ENCODE measurements at places on chromosomes 12 and 14. TPM values are rescaled to one million over a fixed set of nuclear protein-coding genes. Genes with fewer than 3 reads are reported as not detected.

TAS2R8 gene
- 0.43 TPM for total RNA-seq

INHBC gene
- total RNA-seq = not detected

YY1 gene
- total RNA-seq = 53.1 TPM

GSC gene
- not detected for total RNA-seq

KCNA1 gene
- total RNA-seq = not detected

PPM1H gene
- total RNA-seq = 2.3 TPM

DNA sequence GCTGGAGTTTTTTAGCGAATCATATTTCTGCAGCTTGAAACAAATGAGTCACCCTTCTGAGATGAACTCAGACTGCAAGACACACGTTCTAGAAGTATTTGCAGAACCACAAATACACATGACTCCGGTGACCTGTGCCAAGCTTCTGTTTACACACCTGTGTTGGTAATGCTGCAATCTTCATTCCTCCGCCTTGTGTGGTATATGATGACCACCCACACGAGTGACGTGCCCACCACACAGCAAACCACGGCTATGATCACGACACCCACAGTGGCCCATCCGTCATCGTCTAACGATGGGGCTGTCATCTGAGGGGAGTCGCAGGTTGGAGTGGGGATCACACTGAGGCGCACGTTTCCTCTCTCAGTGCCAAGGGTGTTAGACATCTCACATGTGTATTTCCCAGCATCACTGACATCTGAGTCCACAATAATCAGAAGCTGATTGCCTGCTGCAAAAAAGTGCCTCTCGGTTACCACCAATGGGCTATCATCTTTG, 43.0 kb downstream of the LRIG3 start:
- peak; percentile 66 for DNase-seq

GRCh38 chr12:80165746-80166145, 66.4 kb downstream of the OTOGL start:
- DNase-seq = no peak

- no peak for DNase-seq
Measured at GRCh38 chr14:52325126-52325525, 11.0 kb downstream of the PTGER2 start.

DNA sequence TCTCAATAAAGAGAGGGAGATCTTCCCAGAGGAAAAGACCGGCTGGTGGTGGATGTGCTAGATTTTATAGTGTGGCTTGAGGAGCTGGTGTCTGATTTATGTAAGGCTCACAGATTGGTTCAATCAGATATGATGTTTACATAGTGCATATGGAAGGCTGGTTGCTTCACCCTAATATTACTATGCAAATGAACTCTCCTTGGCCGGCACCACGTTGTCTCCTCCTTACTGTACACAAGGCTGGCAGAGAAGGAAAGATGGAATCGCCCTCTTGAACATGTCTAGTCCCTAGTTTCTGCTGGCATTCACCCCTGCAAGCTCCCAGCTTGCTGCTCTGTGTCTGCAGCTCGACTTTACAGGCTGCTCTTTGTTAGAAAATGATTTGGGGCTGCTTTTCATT, 8.9 kb downstream of the FAM186A start:
- DNase-seq = peak; percentile 89

DNA sequence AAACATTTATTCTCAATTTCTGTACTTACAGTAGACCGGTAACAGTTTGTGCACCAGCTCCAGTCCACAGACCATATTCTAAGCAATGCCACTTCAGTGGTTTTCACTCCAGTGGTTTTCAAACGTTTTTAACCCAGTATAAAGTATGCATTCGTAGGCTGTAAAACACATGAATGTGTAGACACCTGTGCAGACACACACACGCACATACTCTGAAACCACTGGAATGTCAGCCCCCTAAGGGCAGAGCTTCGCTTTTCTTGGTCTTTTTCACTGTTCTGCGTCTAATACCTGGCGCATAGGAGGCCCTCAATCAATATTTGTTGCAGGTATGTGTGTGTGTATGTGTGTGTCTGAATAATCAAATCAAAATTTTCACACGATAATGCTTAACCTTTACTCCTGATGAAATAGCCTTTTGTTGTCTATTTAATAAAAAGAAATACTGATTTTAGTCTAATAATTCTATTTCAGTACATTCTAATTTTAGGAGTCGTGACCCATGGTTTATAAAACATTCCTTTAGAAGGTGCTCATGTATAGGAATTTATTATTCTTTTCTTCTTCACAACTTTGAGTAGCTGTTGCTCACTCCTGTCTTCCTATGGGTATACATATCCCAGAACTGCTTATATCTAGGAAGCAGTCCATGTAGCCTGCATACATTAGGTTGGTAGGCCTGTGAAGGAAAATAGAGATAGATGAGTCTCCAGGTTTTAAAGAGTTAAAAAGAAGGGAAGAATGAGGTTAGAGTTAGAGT, 73.6 kb upstream of the REP15 start:
- DNase-seq = no peak

DNA sequence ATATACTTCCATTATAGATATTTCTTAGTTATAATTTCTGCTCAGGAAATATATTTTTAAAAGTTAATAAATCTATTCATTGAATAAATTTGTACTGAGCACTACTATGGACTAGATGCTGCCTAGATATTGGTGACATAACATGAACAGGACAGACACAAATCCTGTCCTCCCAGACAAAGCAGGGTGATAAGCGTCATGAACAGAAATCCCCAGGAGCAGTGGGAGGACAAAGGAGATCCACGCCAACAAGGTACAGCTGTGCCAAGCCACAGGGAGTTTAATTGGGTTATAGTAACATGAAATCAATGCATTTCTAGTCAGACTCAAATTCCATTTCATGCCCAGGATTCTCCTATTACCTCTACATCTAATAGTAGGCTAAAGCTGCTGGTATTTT, 171.8 kb upstream of the CPNE8 start:
- no peak for DNase-seq

DNA sequence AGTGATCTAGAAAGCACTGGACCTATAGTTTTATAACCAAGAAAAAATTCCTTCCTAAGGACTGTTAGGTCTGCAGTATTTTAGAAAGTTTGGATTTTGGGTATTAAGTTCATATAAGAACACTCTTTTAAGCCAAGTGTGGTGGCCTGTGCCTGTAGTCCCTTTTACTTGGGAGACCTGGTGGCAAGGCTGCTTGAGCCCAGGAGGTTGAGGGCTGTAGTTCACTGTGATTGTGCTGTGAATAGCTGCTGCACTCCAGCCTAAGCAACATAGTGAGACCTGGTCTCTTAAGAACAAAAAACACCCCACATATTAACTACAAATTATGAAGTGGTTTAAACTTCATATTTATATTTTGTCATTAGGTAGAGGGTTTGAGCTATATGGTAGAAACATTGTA, 9.7 kb downstream of the DNM1L start:
- no peak for DNase-seq

DNA sequence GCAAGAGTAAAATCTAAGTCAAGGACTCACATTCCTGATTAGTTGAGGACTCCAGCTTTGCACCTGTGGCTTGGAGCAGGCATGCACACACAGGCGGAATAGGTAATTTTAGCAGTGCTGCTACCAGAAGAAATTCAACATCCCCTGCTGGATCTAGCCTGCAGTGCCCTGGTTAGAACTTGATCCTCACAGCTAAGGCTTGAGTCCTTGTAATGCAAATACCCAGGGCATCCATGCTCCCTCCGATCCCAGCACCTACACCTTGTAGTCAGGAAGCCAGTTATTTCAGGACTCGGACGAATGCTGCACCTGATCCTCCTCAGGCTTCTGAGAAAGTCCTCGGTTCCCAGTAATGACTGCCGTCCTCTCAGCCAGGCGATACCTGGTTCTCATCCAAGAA, 309.0 kb upstream of the AMIGO2 start:
- DNase-seq = no peak

DNA sequence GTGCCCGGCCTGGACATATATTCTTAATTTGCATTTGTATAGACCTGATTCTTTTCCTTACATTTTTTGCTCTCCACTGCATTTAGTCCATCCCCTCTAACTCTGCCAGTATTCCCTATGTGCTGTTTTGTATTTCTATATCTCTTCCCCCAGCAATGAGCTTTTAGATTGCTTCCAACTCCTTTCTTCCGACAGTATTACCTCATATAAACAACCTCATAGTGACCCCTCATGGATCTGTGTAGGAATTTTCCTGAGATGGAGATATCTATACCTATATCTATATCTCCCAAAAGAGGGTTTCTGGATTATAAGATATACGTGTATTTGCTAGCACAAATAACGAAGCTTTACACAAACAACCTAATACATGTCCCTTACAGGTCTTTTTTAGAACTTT, 161.9 kb downstream of the CRADD start:
- no peak for DNase-seq

- DNase-seq = no peak
Measured at GRCh38 chr14:97106609-97107008, 309.4 kb downstream of the VRK1 start.

DNA sequence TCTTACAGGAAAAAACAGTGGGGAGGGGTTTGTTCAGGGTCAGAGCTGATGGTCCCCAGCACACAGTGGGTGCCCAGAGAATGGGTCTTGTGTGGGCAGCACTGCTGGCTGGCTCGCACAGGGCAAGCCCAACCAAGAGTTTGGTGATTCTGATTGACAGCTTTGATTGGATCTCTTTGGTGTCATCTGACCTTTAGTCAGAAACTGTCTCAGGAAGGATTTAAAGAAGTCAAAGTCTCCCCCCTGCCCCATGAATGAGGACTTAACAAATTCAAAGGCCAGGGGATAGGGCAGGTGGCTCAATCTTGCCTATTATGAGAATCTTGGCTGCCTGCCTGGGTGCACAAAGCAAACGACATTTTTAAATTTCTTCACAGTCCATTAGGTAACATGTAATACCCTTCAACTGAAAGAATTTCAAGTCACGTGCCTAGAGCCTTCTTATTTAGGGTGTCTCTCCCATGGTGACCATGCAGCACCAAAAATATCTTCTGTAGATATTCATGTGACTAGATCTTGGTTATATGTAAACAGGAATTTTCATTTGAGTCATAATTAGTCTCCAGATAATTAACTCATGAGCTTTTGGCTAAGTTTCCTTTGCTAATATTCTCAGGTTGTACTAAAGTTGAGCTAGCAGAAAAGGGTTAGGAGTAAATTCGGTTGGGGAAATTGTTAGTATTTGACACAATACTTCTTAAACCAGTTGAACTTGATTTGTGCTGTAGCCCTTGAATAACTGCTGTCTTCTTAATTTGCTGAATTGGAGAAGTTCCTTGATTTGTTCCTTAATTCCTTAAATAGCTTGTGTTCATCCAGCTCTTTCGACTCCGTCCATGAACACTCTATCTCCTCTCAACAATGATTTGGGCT, 54.5 kb upstream of the HECTD1 start:
- peak; percentile 72 for DNase-seq

DNA sequence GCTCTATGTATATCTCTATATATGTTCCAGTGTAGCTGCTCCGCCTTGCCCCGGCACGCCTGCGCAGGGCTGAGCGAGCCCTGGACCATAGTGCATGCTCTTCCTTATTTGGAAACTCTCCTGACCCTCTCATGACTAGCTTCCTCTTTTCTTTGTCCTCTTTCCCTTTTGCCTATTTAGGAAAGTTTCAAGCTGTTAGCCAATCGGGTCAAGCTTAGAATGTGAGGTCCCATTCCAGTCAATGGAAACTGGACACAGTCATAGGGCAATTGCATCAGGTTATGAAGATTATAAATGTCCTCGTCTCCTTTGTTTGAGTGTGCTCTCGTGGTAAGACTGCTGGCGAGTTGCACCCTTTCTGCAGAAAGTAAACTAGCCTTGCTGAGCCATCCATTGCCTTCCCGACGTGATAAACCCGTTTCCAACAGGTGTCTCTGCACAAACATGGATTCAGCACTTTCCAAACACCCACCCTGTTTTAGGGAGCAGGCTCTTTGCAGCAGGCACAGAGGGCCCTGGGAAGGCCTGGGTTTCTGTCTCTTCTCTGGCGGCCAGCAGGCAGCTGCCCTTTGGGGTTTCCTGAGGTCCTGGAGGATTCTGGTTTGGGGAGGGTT, 30.9 kb downstream of the CCDC92 start:
- DNase-seq = no peak

GRCh38 chr12:14962153-14962539, 745 bp upstream of the ARHGDIB start:
- no peak for DNase-seq

GRCh38 chr12:57225680-57226210, 3.8 kb upstream of the SHMT2 start:
- no peak for DNase-seq

DNA sequence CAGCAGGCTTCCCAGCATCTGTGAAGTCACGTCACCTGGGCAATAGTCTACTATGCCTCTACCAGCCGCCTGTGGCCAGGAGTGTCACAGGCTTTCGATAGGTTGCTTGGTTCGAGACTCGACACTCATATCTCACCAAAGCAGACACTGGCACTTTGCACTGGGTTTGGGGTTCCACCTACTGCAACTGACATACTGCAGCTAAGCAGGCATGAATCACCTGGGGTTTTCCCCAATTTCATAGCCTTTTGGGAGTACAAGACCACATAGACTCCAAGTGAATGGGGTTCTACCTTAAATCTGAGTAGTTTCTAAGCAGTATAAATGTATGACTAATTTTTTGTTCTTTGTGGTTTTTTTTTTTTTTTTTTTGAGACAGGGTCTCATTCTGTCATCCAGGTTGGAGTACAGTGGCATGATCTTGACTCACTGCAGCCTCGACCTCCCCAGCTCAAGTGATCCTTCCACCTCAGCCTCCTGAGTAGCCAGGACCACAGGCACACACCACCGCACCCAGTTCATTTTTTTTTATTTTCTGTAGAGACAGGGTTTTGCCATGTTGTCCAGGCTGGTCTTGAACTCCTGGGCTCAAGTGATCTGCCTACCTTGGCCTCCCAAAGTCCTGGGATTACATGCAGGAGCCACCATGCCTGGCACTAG, 32.1 kb downstream of the DMAC2L start:
- DNase-seq = peak; percentile 18

DNA sequence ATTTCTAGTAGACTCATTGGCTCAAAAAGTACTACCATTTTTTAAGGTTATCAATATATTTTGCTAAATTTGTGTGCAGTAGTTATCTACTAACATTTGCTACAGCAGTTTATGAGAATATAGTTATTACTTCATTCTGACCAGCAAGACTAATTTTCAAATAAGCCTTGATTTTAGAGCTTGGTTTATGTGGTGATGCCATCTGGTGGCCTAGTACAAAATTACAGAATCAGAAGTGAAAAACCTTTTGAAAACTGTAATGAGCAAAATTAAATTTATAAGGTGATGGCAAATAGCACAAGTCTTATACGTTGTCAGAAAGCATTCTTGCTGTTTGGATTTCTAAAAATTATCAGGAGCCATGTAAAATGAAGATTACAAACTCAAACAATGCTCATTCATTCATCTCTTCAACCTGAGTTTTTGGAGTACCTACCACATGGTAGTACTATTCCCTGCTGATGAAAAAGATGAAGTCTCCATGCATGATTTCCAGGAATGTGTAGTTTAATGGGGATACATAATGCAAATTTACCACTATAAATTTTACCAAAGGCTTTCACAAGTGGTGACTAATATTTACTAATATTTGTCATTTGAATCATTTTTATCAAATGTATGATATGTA, 51.0 kb downstream of the MAGOHB start:
- DNase-seq = peak; percentile 64

DNA sequence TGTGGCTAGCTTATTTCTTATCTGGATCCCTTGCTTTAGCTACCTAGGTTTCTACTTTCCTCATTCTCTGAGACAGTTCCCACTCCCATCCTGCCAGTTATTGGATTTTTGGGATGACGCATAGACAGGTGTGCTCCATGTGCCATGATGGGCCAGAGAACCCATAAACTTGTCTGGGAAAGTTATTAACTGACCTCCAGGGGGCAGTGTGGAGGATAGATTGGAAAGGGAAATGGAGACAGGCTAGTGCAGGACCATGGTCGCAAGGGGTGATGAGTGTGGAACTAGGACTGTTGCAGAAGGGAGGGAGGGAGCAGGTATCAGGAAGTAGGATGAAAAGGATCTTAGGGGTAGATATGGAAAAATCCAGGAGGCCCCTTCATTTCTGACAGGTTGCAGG, 80.3 kb downstream of the ESRRB start:
- peak; percentile 20 for DNase-seq

Measured in fibroblast of villous mesenchyme (primary cell).